CD4-positive, alpha-beta T cell treated with Interleukin-4 for 4 hours (primary cell): ENCODE measurements at places on chromosomes 5 and 9.

- no peak for DNase-seq
These were observed 88.6 kb downstream of the SMIM23 start for GRCh38 chr5:171874234-171874633.

GRCh38 chr9:95511616-95511931 is 5.2 kb downstream of the PTCH1 start:
- no peak for DNase-seq

GRCh38 chr5:66881480-66882161 is 285.4 kb downstream of the MAST4 start:
- DNase-seq: no peak

- DNase-seq: no peak
These were observed 112.1 kb downstream of the IRX2 start for GRCh38 chr5:2639425-2639824.

- no peak for DNase-seq
These were observed 30.4 kb downstream of the RASGRF2 start for GRCh38 chr5:80990527-80990926.

DNA sequence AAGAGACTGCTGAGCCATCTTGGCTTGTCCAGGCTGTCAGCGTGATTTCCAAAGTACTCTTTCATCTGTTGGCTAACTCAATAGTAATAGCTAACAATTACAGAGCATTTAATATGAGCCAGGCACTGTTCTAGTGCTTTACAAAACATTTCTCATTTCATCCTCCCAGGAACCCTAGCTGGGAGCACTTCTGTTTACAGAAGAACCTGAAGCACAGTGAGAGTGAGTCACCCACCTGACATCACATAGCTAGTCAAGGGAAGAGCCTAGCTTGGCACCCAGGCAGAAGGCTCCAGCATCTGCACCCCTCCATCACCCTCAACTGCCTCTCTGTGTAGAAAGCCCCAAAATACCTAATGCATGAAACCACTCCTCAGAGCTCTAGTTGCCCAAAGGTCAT is 57.5 kb upstream of the IQGAP2 start:
- no peak for DNase-seq

GRCh38 chr5:9201761-9202160 is 344.1 kb downstream of the SEMA5A start:
- no peak for DNase-seq
